ENCODE measurements at places on chromosomes 7 and 10. TPM values are rescaled to one million over a fixed set of nuclear protein-coding genes. Genes with fewer than 3 reads are reported as not detected.

The SLC26A5 gene
- total RNA-seq, result not detected

The OGDHL gene
- 0.10 TPM for total RNA-seq

The THSD7A gene
- total RNA-seq, result not detected

The TUBB8 gene
- not detected for total RNA-seq

The FAM25C gene
- total RNA-seq, result not detected

The SPDYE8 gene
- not detected for total RNA-seq

The CALY gene
- total RNA-seq, result not detected

The HDAC9 gene
- 1.4 TPM for total RNA-seq

The DGKI gene
- not detected for total RNA-seq

The PTN gene
- total RNA-seq, result not detected

The SLC29A4 gene
- total RNA-seq, result 0.42 TPM

The MPP7 gene
- 13.5 TPM for total RNA-seq

DNA sequence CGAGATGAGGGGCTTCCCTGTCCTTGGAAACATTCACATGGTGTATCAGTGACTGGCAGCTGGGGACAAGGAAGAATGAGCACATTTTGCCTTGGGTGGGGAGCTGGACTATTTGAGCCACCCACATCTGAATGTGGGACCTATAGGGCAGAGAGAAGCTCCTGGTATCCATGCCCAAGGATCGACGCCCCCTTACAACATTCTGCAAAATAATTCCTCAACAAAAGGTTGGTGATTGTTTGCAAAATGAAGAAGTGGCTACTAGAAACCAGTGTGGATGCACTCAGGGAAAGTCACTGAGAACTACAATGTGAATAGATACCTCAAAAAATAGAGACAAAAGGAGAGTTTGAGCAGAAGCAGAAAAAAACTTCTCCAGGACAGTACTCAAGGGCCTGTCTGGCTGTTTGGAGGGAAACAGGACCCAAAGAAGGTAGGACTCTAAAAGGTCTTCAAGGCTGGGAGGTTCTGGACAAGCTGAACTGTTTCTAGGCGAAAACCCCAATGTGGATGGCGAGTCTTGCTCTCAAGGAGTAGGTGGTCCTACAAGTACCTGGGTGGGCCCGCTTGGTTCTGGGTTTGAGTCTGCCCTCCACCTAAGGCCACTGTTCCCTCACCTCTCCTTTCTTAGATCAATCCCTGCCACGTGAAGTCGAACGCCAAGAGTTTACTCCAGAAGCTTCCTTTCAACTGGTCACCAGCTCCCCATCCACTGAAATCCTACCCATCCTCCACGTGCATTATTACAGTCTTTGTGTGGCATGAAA, 125.0 kb upstream of the ZNF746 start:
- DNase-seq, result no peak

GRCh38 chr10:11046776-11047160, 29.1 kb downstream of the CELF2 start:
- no peak for DNase-seq

- peak; percentile 39 for DNase-seq
These were observed 205.4 kb downstream of the DNAJC1 start for GRCh38 chr10:21797984-21798765.

DNA sequence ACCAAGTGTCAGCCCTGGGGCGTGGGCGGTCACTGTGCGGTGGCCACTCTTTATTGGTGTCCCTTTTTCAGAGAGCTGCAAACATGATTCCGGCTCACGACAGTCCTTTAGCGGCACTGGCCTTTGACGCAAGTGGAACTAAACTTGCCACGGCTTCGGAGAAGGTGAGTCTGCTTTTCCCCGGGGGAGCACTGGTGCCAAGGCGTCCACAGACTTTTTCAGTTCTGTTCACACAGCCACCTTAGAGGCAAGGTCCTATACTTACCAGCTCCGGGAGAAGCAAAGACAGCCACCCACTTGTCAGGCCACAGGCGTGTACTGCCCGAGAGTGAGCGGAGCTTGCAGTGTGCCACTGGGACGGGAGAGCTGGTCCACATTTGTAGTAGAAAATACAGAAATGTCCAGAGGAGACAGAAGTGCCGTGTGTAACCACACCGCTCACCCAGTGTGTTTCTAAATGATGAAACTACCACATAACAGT, 27.9 kb downstream of the WIPI2 start:
- no peak for DNase-seq

- DNase-seq, result no peak
These were observed 135.5 kb upstream of the FRMD4A start for GRCh38 chr10:14466257-14466656.

DNA sequence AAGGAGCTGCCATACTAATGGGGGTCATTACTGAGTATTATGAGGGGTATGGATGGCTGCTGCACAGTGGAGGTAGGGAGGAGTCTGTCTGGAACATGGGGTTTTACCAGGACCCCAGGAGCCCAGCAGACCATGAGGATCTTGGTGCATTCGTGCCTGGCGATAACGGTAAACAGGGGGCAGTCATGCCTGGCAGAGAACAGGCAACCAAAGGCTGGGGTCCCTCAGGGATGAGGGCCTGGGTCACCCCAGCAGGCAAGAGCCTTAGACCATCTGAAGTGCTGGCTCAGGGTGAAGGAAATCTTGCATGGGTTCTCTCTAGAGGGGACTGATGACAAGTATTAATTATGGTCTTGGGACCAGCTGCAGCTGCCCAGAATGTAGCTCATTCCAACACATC, 46.1 kb downstream of the MYL10 start:
- DNase-seq, result no peak

DNA sequence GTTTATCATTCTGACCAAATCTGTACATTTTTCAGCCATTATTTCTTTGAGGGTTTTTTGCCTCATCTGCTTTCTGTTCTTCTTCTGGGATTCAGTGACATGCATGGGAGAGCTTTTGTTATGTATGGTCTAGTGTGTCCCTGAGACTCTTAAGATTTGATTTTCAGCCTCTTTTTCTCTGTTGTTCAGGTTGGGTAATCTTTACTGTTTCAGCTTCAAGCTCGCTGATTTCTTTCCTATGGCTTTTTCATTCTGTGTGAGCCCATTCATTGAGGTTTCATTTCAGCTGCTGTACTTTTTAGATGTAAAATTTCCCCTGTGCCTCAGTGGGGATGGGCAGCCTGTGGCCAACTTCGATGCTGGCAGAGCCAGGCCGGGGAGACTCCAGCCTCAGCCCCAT, 38.1 kb downstream of the FOXK1 start:
- DNase-seq, result no peak

DNA sequence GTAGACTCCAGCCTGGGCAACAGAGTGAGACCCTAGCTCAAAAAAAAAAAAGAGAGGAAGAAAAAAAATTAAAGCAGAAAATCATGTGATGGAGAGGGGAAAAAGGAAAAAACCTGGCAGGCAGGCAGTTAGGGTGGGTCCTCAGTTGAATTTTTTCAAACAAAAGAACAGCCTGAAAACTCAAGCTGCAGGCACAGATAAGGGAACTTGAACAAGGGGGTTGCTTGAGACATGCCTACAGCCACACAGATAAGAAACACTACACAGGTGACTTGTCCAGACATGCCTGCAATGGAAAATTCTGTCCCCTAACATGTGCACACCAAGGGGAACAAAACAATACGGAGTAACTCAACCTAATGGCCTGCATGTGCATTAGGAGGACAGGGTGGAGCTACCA, 19.2 kb downstream of the VIM start:
- no peak for DNase-seq

GRCh38 chr10:131889755-131890154, 11.1 kb upstream of the PPP2R2D start:
- DNase-seq, result no peak

DNA sequence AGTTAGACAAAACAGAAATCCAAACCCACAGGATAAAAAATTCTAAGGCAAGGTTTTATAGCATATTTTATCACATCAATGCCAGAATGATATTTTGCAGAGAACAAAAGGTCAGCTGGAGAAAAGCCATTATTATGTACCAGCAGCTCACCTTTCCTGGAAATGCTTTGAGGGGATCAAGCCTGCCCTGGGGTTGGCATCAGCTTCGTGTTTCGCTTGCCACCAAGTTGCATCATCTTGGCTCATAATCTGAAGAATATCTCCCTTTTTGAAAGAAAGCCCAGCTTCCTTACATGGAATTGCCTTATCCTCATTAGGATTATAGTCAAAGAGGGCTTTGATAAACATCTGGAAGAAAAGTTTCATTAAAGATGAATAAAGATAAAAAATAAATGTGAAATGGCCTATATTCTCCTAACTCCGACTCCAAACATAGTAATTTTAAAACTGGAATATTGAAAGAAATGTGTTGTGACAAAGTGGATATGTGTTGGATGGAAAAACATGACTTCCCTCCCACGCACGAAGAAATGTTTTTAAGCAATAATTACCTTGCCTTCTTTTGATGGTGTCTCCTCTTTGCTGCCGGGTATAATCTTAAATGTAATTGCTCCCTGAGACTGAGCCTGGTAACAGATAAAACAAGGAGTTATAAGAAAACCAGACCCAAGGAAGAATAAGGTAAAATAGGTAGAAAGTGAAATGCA, 121.3 kb upstream of the ODAD2 start:
- DNase-seq, result no peak

DNA sequence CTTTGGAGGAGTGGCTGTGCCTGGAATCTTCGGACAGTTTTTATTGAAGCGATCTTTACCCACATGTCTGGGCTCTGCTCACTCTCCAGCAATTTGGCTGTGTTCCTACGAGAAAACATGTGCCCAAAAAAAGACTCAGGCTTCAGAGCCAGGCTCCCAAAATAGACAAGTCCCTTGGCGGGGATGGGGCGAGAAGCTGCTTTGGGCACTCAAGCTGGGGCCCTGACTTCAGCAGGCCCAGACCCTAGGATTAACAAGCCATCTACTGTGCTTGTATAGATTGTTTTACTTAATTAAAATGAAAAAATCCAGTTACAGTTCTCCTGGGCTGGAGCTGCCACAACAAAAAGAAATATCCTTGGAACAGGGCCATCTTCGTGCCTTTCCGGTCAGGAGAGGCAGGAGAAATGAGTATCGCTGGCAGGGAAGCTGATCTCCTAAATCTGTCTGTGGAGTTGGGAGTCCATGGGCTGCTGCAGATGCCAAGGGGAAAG, 51.4 kb upstream of the PDCD4 start:
- DNase-seq, result no peak

GRCh38 chr10:6583447-6583846, 3.4 kb upstream of the PRKCQ start:
- peak; percentile 90 for DNase-seq

- DNase-seq, result no peak
These were observed 130.5 kb upstream of the TNS3 start for GRCh38 chr7:47712416-47712815.

- no peak for DNase-seq
These were observed 30.0 kb downstream of the STEAP4 start for GRCh38 chr7:88276605-88277153.

DNA sequence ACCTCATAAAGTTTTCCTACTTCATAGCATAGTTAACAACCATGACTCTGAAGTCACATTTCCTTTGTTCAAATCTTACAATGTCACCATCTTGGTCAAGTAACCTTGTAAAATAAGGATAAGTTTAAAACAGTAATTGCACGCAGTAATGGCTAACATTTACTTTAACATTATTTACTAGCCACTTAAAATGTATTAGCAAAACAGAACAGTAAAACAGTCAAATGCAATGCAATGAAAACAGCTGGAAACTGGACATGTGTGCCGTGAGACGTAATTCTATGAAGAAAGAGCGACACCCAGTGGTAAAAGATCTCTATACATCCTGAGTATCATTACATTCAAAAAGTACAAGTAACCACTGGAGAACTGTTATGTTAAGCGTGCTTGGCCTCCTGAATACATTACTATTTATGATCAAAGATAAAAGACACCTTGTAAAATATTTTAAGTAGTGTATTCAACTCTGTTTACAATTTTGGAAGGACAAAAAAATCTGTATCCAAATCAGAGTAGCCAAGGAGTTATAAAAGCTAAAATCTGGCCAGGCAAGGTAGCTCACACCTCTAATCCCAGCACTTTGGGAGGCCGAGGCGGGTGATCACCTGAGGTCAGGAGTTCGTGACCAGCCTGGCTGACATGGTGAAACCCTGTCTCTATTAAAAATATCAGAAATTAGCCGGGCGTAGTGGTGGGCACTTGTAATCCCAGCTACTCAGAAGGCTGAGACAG, 27.2 kb downstream of the ATE1 start:
- peak; percentile 32 for DNase-seq

GRCh38 chr10:110081911-110082310, 74.1 kb downstream of the ADD3 start:
- DNase-seq, result no peak

DNA sequence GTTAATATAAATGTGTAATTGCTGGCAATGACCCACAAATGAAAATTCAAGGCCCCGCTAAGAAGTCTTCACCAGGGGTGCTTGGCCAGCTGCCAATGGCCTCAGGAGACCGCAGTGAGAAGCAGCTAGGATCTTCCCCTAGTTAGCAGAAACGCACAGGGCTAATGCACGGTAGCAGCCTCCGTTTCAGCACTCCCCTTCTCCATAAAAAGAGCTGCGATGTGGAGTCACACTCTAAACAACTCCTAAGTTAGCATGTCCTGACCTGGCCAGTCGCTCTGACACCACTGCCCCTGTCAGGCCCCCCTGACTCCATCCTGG, 139.0 kb downstream of the SEPTIN14 start:
- no peak for DNase-seq

DNA sequence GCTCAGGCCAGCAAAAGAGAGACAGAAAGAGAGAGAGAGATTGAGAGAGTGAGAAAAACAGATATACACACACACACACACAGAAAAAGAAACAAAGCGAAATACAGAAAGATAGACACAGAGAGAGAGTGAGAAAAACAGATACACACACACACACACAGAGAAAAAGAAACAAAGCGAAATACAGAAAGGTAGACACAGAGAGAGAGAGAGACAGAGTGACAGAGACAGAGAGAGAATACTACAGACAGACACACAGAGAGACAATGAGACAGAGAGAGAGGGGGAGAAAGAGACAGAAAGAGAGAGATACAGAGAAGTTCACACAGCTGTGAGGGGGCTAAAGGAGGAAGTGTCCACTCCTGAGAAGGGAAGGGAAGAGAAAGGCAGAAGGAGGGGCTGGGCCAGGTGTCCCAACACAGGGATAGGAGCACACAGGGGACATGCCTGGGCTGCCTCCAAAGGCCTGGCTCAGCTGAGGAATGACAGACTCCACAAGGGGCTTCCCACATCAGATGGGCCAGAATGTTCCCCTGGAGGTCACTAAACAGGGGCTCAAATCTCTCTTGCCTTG, 4.3 kb downstream of the GCK start:
- DNase-seq, result no peak

- DNase-seq, result no peak
These were observed 37.3 kb upstream of the TPST1 start for GRCh38 chr7:66167773-66168387.

- DNase-seq, result no peak
These were observed 3.3 kb downstream of the PPIF start for GRCh38 chr10:79350407-79351154.
